ENCODE measurements at places on chromosomes 13 and 19.

- peak; percentile 41 for DNase-seq
Measured at GRCh38 chr13:28805193-28805819, 14.8 kb upstream of the MTUS2 start.

- peak; percentile 97 for DNase-seq
Measured at GRCh38 chr13:26022538-26023292, 29.1 kb downstream of the SHISA2 start.

DNA sequence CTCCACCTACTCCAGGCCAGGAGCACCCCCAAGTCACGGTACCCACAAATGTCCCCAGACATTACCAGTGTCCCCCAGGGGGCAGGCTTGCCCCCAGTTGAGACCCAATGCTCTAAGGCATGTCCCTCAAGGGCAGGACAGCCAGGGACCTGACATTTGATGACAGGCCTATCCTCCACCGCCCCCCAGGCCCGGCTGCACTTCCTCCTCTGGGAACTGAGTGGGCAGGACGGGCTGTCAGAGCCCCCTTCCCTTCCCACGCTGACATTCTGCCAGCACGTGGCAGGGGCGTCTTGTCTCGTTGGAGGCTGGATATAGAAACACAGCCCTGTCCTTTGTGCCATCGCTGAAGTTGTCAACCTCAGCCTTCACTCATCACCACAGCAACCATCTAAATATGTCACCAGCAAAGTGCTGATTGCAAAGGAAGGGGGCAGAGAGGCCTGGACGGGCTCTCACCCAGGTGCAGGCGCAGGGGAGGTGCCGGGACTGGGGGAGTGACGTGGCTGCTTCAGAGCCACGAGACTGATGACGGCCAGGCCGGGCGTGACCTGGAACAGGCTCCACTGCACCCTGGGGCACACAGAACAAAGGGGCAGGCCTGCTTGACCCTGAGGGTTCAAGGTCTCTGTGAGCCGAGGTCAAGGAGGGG lies 38.4 kb downstream of the GNG7 start:
- DNase-seq, result no peak

DNA sequence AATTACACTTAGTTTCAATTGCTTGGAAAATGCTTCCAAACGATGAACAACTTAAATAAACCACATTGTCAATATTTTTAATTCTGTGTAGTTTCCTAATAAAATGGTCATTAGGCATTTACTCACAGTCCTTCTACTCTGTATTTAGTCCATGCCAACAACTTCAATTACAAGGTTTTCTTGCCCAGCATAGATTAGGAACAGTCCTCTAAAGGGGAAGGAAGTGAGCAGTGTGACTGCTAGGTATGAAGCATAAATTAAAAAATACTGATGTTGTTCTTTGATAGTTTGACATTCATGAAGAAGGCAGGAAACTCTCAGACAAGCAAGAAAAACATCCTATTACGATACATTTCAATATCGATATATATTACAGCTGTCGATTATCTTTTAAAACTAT lies 716.0 kb upstream of the PCDH9 start:
- DNase-seq, result no peak

DNA sequence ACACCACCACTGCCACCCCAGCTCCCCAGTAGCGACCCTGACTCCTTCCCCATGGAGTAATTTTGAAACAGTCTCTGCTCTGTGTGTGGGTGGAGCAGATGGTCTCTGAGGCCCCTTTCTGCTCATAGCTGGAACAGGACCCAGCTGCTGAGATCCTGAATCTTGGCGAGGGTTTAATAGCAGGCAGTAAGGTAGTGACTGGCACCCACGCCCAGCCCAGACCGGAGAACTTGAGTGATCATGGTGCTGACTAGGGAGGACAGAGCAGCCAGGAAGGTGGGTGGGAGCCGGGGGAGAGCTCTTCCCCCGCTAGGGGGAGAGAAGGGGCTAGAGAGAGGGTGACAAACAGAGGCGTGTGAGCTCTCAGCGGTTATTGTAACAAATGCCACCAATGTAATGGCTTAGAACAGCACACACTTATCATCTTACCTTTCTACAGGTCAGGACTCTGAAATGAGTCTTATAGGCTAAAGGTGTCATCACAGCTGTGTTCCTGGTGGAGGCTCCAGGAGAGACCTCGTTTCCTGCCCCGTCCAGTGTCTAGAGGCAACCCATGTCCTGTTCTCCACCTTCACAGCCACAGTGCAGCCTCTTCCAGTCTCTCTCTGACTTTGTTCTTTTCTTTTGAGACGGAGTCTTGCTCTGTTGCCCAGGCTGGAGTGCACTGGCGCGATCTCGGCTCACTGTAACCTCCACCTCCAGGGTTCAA lies 7.2 kb upstream of the ACER1 start:
- no peak for DNase-seq

- DNase-seq, result no peak
Measured at GRCh38 chr19:1830978-1831377, 17.3 kb downstream of the REXO1 start.

DNA sequence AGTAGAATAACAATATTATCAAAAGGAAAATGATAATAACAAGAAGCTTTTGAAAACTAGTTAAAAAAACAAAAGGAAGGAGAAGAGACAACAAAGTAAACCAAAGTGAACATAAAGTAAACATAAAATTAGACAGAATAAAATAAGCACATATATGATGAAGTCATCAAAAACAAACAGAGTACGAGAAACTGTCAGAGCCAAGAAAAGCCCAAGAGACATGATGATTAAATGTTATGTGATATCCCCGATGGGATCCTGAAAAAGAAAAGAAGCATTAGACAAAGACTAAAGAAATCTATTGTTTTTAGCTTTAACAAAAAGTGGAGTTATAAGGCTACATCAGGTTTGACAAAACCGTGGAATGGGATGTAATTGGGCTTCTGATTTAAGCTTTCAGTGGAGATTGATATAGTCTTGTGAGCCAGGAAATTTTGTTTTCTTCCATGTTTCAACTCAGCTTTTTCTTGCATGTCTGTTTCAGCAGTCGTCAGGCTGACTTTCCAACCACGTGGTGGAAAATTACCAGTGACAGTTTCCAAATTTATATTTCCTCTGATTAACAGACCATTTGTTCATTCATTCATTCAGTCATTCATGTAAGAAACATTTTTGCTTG lies 64.9 kb downstream of the KL start:
- peak; percentile 68 for DNase-seq

DNA sequence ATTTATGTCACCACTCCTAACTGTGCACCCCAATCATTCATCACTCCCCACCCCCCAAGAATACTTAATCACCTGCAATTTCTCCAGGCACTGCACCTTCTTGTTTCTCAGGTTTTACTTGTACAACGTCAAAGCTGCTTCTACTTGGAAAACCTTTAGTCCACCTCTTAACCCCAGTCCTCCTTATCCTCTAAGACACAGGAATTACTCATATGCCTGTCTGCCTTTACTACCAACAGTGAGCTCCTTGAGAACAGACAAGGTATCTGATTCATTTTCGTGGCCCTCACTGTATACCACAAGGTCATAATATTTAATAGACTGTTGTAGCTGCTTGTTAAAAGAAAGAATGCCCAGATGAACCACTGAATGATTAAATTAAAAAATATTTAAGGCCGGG lies 21.0 kb upstream of the NDFIP2 start:
- DNase-seq, result peak; percentile 46

DNA sequence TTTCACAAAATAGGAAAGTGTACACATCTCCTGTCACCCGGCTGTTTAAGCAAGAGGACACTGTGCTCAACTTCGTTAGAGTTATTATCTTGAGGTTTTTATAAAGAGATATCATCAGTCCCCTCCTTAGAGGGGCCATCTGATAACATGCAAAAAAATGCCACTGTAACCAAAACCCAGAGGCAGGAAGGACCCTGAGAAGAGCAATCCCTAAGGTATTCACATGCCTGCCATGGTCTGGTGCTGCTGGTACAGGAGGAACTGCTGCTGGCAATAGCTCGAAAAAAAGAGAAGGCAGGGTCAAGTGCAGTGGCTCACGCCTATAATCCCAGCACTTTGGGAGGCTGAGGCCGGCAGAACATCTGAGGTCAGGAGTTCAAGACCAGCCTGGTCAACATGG lies 12.8 kb upstream of the CEACAM3 start:
- DNase-seq, result no peak

- DNase-seq, result peak; percentile 58
Measured at GRCh38 chr13:102591988-102592781, 4.6 kb upstream of the TPP2 start.

DNA sequence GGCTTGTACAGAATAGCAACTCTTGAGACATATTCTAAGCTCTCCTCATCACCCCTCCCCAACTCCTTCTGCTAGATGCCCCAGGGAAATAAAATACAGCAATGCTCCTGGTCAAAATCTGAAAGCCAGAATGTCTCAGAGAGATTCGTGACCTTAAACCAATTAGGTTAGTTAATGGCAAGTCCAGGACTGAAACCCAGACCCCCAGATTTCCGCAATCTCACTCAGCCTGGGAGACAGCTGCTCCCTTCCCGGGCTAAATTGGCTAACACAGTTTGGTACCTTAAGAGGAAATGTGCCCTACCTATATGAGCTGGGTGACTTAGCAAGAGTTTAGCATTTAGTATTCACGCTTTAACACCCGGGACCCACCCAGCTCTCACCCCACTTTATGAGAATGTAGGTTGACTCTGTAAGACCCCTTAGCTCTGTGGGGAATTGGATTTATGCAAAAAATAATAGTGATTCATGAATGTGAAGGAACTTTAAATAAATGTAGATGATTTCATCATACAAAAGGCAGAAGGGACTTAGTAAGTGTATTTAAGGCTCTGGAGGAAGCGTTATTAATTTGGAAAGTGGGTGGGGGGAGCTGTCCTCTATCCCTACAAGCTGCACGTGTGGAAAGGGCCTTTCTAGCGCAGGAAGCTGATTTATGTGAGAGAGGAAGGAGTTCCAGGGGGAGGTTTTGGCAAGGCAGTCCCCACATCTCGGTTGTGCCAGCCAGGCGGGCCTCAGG lies 1.1 kb downstream of the DLEU7 start:
- no peak for DNase-seq

- no peak for DNase-seq
Measured at GRCh38 chr13:63595811-63596210, 2180.2 kb upstream of the PCDH20 start.

- no peak for DNase-seq
Measured at GRCh38 chr19:32208060-32208459, 137.3 kb upstream of the ZNF507 start.

- no peak for DNase-seq
Measured at GRCh38 chr13:111632906-111633305, 312.5 kb downstream of the TEX29 start.

GRCh38 chr13:33174931-33175330 lies 110.6 kb downstream of the STARD13 start:
- no peak for DNase-seq

- DNase-seq, result no peak
Measured at GRCh38 chr19:38587562-38587961, 30.2 kb downstream of the MAP4K1 start.

- no peak for DNase-seq
Measured at GRCh38 chr13:59745392-59745788, 418.3 kb downstream of the DIAPH3 start.

- DNase-seq, result no peak
Measured at GRCh38 chr13:107956889-107957288, 258.4 kb downstream of the LIG4 start.

DNA sequence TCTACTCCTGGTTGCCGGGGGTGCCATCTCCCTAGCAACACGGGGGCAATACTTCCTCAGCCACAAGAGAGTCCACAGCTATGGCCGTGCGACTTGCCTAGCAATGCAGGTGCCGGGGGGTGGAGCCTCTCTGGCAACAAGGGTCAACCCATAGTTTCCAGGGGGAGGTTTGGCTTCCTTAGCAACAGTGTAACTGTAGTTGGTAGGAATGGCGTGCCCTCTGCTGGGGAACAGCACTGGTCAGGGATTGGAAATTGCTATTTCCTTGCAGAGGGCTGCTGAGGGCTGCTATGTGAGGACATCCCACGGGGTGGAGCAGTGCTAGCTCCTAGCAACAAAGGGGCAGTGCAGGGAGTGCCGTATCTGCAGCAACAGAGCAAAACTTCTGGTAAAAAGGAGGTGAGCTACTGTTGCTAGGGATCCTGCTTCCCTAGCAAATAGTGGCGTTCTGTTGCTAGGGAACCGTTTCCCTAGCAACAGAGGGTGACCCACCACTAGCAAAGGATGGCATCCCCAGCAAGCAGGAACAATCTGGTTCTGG lies 7.0 kb upstream of the TMC4 start:
- peak; percentile 16 for DNase-seq

DNA sequence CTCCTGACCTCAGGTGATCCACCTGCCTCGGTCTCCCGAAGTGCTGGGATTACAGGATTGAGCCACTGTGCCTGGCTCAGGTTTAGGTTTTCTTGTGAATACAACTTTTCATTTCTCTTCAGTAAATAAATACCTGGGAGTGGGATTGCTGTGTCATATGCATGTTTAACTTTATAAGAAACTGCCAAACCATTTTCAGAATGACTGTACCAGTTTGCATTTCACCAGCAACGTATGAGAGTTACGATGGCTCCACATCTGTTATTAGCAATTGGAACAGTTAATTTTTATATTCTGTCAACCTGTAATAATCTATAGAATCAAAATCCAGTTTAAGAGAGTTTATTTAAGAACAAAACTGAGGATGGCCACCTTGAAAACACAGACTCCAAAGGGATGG lies 52.2 kb downstream of the TEX26 start:
- DNase-seq, result no peak

DNA sequence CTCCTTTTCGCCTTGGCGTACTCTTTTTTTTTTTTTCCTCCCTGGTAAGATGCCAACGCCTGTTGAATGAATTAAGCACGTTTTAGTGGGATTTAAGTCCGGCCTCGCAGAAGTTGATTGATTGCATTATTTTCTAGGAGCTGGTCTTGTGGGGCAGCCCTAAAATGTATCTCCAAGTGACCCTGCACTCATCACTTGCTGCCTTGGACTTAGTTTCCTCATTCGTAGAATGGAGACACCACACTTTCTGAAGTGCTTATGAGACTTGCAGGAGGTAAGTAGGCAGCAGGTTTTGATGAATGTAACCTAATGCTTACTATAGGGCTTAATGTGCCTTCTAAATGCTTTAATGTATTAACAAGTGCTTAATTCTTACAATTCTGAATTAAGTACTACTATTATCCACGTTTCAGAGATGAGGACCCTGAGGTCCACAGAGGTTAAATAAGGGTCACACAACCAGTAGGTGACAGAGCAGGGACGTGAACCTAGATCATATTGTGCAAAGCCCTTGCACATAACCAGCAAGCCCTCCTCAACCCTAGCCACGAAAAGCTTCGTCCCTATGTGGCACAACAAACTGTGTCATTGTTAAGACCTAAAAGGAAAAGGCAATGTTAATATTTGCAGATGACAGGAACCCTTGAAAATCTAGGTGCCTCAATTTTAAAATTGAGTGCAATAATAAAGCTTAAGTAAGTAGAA lies 514 bp upstream of the ARGLU1 start:
- no peak for DNase-seq

Data from PC-3 (cell line).